ENCODE measurements at places on chromosomes 4 and X.

DNA sequence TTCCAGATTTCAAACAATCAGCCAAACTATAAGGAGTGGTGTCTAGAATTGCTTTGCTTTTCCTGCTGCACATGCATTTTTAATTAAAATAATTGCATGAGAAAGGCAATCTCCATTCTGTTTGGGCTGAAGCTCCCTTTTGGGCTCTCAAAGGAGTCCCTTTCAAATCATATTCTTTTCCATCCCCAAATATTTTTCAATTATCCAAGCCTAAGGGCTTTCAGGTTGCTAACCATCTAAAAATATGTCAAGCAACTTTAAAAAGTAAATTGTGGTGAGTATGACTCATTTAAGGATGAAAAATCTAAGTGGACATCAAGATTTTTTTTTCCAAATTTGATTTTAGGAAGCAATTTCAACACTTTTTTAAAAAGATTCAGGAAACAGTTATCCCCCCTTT is 28.4 kb downstream of the PIR start:
- DNase-seq: no peak

DNA sequence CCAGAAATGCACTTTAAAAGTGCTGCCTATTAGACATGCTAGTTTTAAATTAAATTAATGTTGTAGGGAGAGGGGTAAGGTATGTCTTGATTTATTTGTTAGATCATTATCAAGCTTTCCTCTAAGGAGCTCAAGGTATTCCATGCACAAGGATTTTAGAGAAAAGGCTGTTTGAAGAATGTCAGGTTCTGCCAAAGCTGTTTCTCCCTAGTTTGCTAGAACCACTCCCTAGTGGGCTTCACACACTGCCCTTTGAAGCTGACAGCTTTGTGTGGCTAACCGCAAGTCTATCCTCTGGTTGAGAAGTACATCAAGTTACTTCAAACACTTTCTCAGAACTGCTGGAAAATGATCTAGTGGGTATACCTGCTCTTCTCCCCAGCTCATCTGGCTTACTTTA is 32.3 kb downstream of the RASL11B start:
- no peak for DNase-seq

DNA sequence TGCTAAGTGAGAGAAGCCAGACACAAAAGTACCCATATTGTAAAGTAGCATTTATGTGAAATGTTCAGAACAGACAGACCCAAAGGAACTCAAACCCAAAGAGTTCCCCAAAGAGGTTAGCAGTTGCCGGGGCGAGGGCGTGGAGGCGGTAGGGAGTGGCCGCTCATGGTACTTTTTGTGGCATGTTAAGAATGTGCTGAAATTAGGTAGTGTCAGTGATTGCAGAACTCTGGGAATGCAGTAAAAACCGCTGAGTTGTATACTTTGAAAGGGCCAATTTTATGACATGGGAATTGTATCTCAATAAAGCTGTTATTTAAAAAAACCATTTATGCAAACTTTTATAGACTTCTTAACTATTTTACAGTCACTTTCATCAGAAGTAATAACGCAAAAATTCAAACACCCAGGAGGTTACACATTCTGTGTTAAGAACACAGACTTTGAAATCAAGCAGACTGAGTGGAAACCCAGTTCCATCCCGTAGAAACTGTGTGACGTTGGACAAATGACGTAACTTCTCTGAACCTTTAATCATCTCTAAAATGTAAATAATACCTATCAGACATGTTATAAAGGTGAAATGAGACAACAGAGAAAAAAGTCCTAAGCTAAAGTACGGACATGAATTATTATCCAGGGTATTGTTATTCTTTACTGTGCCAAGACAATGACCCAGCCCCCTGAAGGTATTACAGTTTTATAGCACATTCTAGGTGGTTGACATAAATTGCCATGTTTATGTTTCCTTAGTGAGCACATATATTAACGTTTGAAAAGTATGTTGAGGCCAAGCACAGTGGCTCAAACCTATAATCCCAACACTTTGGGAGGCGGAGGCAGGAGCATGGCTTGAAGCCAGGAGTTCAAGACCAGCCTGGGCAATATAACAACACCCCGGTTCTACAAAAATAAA is 19.7 kb downstream of the ZFP42 start:
- no peak for DNase-seq

DNA sequence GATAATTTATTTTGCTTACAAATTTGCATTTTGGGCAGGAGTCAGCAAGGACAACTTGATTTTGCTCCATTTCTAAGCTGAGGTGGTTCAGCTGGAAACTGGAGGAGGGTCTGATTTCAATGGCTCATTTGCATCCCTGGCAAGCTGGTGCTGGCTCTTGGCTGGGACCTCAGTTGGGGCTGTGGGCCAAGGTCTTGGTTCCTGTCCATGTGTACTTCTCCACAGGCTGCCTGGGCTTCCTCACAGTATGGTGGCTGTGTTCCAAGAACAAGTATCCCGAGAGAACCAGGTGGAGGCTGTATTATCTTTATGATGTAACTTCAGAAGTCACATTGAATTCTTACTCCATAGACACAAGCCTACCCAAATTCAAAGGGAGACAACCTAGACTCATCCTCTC is 77.0 kb upstream of the STX18 start:
- DNase-seq: no peak

DNA sequence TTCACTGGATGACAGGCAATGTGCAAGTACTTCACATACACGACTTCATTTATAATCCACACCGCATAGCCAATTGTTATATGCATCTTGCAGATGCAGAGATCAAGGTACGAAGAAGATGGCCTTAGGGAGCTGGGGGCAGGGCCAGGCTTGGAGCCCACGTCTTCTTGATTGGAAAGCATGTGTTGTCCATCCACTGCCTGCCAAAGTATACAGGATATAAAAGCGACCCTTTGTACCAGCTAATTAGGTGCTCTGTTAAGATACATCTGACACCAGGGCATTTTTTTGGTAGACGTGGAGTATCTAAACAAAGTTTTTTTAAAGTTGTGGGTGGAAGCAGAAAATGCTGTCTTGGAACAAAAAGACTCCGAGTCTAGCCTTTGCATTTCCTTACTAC is 1.4 kb downstream of the C4orf36 start:
- DNase-seq: no peak

DNA sequence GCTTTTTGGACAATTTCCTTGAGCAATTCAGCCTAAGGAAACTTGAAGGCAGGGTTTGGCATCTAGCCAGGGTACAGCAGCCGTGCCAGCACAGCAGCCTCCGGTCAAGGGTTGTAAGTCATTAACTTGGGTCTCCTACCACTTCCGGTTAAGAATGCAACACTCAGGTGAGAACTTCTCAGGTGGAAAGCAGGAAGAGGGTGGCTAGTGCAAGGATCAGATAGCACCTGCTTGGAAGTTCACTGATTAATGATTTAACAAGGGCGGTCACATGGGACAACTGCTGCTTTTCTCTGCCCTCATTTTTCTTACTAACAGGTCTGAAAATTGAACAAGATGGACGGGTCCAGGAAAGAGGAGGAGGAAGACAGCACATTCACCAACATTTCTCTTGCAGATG is 30.1 kb upstream of the SCOC start:
- peak; percentile 99 for DNase-seq

DNA sequence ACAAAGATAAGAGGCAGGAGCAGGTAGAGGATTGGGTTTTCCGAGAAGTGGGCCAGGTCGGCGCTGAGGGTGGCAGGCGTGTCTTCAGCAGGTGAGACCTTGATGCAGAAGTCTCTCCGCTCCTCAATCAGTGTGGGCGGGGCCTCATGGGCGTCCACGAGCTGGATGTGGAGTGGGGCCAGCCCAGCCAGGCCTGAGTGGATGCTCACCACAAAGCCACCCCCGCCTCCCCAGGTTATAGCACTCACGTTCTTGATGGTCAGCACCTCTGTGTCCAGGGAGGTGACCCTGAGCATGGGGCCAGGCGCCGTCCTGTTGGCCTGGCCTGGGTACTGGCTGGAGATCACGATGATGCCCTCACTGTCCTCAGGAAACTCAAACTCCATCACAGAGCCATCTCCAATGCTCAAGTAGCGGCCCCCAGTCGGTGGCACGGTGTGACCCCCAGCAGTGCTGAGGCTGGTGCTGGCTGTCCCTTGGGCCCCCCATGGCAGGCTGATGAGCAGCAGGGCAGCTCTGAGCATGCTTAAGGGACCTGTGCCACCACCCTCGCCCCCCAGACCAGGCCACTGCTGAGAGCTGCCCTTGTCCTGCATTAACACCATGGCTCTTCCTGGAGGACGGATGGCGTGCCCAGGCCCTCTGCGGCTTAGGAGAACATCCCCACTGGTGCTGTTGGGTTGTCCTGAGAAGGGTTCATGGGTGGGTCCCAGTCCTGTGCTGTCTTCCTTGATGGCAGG is 1.9 kb downstream of the SLC10A3 start:
- no peak for DNase-seq

GRCh38 chr4:185834088-185834487 is 22.1 kb upstream of the SORBS2 start:
- no peak for DNase-seq

DNA sequence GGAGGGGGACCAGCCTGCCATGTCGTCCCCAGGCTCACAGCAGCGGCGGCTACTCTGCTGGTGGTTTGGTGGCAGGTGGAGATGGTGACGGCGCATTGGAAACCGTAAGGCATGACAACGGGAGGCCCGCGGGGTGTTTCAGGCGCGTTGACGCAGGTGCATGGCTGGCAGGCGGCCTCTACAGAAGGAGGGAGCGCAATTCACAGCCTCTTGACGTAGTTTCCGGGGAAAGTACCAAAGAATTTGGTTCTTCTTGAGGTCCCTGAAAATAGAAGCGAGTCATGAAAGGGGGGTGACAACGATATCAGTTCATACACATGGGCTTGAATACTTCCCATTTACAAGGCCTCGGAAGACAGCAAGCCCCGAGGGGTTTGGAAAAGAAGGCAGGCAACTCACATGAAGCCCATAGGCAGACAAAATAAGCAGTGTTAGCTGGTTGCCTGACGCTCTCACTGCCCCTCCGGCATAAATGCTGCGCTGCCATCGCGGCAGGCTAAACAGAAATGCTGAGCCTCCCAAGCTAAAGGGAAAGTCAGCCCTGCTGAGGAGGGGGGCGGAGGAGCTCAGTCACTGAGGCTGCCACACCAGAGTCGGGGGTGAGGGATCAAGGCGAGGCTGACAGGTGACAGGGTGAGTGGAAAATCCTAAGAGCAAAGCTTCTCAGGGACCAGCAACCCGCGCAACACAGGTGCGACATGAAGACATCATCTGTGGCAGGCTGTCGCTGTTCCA is 52.3 kb upstream of the PDLIM3 start:
- no peak for DNase-seq

GRCh38 chr4:67575232-67576058 is 16.9 kb downstream of the STAP1 start:
- DNase-seq: peak; percentile 53

DNA sequence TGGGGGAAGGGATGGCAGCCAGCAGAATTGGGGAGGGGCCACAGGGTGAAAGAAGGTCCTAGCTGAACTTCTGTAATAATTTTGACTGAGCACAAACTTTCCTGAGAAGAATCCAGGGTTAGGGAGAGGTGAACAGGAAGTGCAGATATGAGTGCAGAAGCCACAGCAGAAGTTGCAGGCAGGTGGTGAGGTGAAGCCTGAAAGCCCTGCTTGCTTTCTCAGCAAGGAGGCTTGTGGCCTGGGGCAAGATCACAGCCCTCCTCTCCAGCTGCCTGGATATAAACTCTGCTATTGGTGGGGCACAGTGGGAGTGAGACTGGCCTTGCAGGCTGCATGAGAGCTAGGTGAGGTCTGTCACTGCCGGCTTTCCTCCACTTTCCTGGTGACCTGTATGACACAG is 44.1 kb upstream of the UPRT start:
- DNase-seq: no peak

DNA sequence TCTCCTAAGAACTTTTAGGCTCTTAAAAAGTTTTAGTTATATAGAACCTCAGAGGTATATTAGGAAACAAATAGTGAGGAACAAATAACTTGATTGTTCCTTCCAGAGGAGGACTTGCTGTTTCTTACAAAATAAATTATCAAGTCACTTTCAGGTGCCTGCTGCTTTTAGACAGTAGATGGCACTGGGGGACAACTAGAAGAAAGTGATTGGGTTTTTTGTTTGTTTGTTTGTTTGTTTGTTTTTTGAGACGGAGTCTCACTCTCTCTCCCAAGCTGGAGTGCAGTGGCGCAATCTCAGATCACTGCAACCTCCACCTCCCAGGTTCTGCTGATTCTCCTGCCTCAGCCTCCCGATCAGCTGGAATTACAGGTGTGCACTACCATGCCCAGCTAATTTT is 35.4 kb upstream of the CDKL5 start:
- DNase-seq: no peak

DNA sequence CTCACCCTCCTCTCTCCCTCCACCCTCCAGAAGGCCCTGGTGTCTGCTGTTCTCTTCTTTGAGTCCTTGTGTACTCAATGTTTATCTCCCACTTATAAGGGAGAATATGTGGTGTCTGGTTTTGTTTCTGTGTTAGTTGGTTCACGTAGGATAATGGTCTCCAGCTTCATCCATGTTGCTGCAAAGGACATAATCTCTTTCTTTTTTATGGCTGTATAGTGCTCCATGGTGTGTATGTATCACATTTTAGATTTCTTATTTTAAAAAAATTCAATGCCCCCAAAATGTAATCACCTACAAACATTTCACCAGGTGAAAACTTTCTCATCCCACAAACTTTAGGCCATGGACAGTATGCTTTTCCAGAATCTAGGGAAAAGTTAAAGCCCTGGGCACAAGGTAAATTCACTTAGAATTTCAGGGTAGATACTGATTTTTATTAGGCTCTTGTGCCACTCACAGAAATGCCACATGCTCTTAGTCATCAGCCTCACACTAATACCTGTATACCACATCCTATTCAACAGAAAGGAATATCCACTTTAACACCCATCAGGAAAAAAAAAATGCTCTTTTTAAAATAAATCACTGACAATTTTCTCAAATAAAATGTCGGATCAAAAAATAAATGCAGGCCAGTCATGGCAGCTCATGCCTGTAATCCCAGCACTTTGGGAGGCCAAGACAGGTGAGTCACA is 104.8 kb upstream of the ENPP6 start:
- DNase-seq: peak; percentile 70

- DNase-seq: peak; percentile 43
Observed at GRCh38 chr4:109701566-109702410, 1.5 kb downstream of the CASP6 start.

- DNase-seq: peak; percentile 40
Observed at GRCh38 chr4:11424000-11424399, 4.7 kb downstream of the HS3ST1 start.
